Activated CD4-positive, alpha-beta T cell treated with anti-CD3 and anti-CD28 coated beads, Interleukin-2, amount 50 U/mL, for 24 hours (primary cell): ENCODE measurements at places on chromosomes 12 and 14.

GRCh38 chr14:31037709-31038221 lies 11.6 kb upstream of the STRN3 start:
- DNase-seq: no peak

- DNase-seq: no peak
Observed at GRCh38 chr12:3142386-3142785, 65.2 kb downstream of the TSPAN9 start.

GRCh38 chr12:132276066-132276826 lies 53.1 kb downstream of the GALNT9 start:
- DNase-seq: no peak

DNA sequence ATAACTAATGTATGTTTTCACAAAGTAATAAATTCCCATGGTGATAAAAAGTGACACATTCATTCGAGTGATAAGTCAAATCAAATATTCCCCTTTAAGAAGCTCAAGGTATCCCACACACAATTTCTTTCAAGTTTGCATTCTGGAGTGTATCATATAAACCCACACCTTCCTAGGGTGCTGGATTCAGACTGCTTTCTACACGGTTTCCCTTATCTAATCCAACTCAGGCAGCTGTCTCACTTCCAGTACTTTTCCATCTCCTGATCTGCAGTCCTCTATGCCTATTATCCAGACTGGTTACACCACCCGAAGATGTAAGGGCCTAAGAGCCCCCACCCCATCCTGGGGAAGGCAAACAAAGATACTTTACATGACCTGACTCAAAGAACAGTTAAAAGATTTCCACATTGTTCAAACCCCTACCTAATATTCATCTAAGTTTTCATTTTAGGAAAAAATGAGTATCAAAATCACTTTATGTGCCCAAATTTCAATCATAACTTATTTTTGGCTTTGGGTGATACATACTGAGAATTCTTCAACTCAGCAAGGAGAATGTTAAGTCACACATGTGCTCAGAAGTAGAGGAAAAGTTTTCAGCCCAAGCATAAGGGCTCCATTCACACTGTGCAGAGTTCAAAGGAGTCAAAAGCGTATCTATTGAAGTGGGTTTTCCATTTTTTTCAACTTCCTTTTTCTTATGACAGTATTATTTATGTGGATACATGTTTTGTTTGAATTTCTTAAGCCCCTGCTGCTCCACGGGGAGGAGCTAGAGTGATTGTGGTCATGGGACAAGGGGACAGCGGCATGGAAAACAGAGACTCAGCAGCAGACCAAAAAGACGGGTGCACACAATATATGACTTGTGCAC lies 41.8 kb downstream of the CORO1C start:
- DNase-seq: peak; percentile 31

- DNase-seq: no peak
Observed at GRCh38 chr14:63777024-63777423, 49.2 kb upstream of the SGPP1 start.

GRCh38 chr14:97179573-97179972 lies 382.4 kb downstream of the VRK1 start:
- no peak for DNase-seq

DNA sequence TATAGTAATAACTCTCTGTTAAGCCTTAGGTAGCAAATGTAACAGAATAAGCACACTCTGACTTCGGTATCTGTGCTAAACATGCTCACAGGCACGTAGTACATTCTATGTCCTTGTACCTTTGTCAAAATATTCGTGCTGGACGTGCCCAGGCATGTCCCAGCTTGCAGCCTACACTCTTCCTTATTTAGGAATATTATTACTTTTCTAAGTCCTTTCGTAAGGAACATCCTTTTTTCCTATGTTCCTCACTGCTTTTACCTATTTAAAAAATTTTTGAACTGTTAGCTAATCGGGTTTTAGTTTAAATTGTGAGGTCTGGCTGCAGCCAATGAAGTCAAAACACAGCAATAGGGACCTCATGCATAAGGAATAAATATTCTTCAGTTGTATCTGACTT lies 24.1 kb upstream of the UBC start:
- DNase-seq: no peak

DNA sequence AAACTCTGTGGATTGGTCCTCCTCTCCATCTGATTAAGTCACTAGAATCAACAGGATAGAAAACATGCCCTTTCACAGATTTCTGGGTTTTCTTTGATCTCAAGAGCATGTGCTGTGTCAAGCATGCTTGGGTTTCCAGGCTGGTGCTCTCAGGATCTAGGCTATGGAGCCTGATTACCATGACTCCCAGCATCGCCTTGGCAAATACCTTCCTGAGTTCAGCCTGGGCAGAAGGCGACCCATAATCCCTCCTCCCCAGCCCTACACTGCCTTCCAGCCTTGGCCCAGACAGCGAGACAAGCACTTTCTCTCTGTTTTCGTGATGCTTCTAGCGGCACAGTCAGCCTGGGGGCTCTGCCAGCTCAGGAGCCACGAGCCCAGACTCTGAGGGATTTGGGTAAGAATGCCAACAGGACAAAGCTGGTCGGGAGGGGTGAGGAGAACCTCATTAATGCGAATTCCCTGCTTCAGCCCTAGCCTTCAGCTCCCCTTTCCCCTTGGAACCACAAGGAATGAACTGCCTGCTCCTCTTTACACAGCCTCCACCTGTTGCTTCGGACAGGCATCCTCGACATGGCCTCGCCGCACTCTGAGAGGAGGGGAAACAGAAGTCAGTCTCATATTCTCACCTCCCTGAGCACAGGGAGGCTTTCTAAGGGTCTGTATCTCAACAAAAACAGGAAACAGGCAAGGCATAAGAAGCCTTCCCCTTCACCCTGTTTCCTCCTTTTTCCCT lies 227.1 kb downstream of the MSRB3 start:
- DNase-seq: no peak

- DNase-seq: no peak
Observed at GRCh38 chr12:93025145-93026103, 96.3 kb upstream of the EEA1 start.

GRCh38 chr14:105012171-105012985 lies 8.5 kb downstream of the CDCA4 start:
- DNase-seq: no peak

DNA sequence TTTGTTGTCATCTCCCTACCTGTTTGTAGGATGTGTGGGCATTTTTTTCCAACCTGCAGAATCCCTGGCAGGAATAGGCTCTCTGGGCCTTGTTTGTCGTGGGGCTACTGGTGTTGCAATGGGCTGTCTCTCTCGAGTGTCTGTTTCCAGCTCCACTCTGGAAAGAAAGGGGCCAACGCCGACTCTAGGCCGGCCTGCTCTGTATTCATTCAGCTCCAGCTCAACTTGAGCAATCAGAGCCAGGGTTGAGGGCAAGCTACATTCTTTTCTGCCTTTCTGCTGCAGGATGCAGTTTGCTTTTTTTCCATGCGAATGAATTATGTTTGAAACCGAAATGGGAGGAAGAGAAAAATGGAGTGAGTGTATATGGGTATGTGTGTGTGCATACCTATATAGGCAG lies 2.3 kb downstream of the JDP2 start:
- DNase-seq: no peak

- DNase-seq: no peak
Observed at GRCh38 chr12:2548081-2548480, 246.7 kb upstream of the FKBP4 start.

GRCh38 chr12:48768147-48768546 lies 20.7 kb downstream of the ADCY6 start:
- no peak for DNase-seq

- DNase-seq: no peak
Observed at GRCh38 chr12:31876568-31877424, 82.4 kb upstream of the RESF1 start.

DNA sequence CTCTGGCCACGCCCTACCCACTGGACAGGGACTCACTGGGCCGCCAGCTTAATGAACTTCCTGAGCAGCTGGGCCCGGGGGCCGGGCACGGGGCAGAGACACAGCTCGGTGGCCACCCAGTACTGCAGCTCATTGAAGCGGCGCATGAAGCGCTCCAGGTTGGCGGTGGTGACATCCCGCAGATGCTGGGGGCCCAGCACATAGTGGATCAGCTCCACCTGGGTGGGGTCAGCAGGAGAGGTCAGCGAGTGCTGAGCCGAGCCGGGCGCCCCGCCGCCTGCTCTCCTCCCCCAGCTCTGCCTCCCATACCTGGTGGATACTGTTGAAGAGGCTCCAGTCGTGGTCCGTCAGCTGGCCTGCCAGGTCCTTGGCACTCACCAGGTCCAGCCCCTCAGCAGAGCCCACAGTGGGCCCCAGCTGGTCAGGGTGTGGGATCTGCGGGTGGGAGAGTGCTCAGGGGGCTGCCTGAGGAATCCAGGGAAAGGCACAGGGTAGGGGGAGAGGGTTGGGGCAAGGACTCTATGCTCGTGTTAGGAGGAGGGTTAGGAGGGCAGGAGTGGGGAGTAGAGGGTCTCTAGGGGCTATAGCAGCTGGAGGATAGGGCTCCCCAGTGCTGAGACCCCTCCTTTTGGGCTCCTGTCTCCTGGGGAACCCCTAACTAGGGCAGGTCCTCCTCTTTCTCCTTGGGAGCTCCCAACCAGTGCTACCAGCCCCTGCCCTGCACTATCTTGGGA lies 15.5 kb upstream of the ENDOU start:
- DNase-seq: no peak

GRCh38 chr12:92912672-92913071 lies 16.4 kb downstream of the EEA1 start:
- DNase-seq: no peak

- no peak for DNase-seq
Observed at GRCh38 chr12:25743679-25744215, 190.7 kb upstream of the LMNTD1 start.

- DNase-seq: no peak
Observed at GRCh38 chr12:72272731-72273498, 745 bp downstream of the TRHDE start.

DNA sequence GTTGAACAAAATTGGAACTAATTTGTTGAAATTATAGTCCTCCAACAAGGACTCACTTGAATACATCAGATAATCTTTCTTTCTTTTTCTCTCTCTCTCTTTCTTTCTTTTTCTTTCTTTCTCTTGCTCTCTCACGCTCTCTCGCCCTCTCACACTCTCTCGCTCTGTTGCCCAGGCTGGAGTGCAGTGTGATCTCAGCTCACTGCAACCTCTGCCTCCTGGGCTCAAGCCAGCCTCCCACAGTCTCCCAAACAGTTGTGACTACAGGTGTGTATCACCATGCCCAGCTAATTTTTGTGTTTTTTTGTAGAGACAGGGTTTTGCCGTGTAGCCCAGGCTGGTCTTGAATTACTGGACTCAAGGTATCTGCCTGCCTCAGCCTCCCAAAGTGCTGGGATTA lies 22.8 kb downstream of the WDR20 start:
- DNase-seq: no peak

- peak; percentile 47 for DNase-seq
Observed at GRCh38 chr12:67452119-67452805, 183.1 kb downstream of the CAND1 start.

DNA sequence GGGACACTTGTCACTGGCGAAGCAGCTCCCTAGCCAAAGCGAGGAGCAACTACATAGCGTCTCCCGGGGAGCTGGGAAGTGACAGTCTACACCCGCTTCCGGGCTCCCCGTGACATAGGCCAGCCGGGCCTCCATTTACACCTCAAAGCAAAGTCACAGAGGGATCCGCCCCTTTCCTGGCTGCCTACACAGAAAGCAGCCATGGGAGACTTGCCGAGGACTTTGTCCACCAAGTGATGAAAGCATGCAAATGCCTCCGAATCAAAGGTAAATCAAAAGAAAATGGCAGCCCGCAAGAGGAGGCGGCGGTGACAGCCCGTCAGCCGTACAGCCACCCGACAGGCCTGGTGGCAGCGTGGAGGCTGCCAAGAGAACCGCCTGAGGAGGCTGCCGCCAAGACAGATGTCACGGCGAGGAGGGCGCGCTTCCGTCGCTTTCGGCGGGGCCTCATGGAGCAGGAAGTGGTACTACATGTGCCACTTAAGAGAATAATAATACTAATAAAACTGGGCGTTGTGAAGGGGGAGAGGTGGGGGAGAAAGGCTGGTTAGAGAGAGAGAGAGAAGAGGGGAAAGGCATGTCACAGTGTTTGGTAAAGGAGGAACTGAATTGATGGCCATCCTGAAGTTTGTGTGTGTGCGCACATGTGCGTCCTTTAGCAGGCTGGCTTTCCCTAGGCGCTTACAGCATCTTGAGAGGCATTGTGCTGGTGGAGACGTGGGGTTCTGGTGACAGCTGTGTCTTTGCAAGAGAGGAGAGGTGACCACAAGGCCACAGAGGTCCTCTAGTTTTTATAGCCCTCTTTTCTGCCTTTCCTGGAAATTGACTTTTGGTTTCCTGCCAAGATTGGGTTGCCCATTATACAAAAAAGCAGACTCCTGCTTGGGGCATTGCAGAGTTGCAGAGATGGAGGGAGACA lies 661.7 kb downstream of the VRK1 start:
- peak; percentile 78 for DNase-seq

GRCh38 chr14:32190673-32191072 lies 11.2 kb upstream of the RNU6-7 start:
- no peak for DNase-seq

DNA sequence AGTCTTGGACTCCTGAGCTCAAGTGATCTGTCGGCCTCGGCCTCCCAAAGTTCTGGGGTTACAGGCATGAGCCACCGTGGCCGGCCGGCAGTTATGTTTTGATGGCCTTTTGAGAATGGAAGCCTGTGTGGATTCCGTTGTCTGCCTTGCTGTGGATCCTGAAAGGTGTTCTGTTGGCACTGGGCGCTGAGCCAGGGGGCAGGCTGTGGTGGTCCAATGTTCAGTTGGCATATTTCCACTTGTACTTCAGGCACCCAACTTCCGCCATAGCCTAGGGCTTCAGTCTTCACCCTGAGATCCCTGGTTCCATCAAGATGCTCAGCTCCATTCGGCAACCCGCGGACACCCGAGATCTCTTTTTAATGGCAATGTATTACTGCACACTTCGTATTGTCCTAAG lies 6.3 kb upstream of the RPLP0 start:
- no peak for DNase-seq

DNA sequence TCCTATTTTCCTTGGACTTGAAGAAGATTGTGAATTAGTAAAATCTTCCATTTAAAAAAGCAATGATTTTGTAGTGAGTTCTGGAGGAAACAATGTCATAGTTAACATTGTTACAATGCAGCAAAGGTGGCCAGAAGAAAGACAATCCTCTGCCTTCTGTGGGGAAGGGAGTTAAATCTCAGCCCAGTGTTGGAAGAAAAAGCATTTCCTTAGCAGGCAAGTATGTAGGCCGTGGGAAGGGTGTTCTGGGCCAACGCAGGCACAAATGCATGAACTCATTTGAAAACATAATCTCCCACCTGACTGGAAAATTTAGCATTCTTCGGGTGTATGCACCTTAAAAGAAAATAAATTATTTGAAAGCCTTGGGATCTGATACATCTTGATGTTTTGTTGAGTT lies 258.6 kb downstream of the ADAMTS20 start:
- no peak for DNase-seq

GRCh38 chr14:81412779-81413178 lies 12.7 kb upstream of the STON2 start:
- DNase-seq: no peak

- DNase-seq: no peak
Observed at GRCh38 chr14:51605575-51605974, 46.1 kb upstream of the FRMD6 start.
